NCI-H1417 treated with DMSO at 0.1 percent for 48 hours (cell line): ENCODE measurements at places on chromosomes 4 and X.

DNA sequence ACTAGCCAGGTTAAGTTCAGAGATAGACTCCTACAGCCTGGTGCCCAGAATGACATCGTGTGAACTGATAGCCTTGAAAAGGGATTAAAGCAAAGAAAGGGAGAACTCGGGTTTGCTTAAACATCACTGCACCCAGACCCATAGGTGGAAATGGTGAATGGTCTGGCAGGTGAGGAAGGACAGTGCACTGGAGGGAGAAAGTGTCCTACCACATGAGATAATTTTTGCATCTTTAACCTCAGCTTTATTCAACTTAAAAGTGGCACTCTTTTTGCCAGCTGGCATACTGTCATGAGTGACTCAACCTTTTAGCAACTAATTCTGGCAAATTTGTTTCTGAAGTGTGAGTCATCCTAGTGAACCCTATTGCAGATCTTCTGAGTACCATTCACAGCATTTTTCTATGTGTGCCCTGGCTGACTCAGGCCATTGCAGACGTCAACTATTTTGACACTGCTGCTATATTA is 53.0 kb upstream of the DAPP1 start:
- no peak for DNase-seq

DNA sequence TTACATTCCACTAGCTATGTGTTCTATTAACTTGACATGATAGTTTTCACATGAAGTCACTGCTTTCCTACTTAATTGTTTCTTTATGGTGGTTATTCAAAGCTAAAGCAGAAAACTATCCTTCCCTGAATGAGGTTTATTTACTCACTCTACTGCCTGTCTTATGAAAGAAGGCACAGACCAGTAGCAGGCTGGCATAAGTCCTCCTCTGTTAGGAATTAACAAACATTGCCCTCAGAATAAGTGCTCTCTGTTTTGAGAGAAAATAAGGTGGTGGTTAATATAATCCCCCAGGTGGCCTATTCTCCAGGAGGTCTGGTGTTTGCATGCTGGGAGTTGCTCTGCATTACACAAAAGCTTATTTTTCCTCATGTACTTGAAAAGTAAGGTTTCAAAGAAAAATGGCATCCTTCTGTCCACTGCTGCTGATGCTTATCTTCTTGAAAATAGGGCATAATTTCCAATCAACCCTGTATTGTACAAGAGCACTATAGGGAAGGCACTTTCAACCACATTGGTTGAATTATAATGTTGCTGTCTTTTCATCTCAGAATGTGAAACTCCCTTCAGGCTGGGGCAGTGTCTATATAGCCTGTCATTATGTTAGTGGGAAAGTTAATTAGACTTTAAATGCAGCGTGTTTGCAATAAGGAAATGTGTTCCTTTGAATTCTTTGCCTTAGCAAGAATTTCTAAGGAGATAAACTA is 119.7 kb upstream of the TBC1D9 start:
- DNase-seq: peak; percentile 23

- no peak for DNase-seq
Observed at GRCh38 chr4:13912966-13913365, 285.4 kb upstream of the BOD1L1 start.

- DNase-seq: no peak
Observed at GRCh38 chr4:130479020-130479419, 1383.1 kb downstream of the C4orf33 start.

GRCh38 chrX:150983521-150984168 is 510 bp downstream of the HMGB3 start:
- DNase-seq: no peak

- no peak for DNase-seq
Observed at GRCh38 chrX:131572372-131573014, 28.6 kb downstream of the OR13H1 start.

DNA sequence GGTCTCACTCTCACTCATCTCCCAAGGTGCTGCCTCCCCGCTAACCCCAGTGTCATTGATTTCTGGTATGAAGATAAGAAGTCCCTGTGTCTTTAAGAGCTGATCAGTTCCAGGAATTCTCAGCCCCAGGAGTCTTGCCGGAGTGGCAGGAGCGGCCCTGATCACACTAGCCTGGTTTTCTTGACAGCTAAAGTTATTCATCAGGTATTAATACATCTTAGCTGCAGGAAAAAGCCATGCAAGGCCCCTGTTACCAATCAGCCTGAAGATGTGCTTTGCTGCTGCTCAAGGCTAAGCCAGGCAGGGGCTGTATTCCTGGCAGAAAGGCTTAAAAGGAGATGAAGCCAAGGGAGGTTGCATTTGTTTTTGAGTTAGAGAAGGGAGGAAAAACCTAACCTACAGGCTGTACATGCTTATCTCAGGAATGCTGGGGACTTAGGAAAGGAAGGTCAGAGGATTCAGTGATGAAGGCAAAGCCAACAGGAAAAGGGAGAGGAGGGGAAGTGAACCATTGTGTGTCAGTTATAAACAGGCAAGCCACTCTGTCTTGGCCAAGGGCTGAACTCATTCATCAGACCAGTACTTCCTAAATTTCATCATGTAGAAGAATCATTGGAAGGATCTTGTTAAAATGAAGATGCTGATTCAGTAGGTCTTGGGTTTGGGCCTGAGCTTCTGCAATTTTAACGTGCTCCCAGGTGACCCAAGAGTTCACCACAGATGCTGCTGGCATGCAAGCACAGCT is 8.6 kb downstream of the SRPX start:
- no peak for DNase-seq

GRCh38 chr4:159516556-159517140 is 413.8 kb downstream of the RAPGEF2 start:
- no peak for DNase-seq

DNA sequence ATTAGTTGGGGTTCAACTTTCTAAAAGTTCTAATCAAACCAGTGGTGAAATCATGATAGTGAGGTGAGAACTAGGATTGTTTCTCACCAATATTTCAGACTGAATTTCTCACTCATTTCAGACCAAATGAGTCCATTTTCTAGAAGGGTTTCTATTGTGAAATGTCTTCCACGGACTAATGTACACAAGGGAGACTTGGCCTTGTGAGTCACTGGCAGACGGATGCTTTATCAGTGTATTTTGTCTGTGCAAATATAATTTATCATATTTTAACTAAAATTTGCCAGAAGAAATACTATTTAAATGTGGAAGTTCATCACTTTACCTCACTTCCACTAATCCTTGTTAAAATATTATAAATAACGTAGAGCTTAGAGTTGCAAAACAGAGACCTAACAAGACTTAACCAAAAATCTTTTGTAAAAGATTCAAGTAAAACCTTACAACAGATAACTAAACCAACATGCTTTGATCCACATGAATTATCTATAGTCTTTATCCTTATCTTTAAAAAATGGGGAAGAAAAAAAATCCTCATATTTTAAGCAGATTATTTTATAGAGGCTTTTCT is 506.0 kb upstream of the FAM241A start:
- no peak for DNase-seq

DNA sequence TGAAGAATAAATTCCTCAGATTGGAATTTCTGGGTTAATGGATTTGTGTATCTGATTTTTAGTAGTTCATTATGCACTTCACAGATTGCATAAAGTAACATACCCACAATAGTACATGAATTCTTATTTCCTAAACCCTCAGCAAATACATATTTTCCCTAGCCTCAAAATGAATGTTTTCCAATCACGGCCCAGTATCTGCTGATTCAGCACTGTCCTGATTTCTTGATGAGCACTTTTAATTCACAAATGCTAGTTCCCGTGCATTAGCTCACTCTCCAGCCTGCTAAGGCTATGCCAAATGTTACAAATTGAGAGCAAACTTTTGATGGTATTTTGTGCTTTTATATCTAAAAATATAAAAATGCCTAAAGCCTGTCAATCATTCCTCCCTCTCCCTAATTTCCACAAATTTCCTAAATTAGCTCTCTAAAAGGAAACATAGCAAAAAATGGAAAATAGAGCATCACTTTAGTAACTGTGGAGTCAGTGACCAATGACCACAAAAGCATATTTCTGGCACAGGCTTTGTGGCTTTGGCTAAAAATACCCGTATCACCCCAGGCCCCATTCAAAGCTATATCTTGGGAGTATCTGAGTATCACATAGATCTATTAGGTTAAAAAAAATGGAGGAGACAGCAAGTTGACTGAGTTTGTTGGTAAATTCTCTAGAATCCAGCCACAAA is 75.5 kb downstream of the NAF1 start:
- DNase-seq: no peak

- DNase-seq: no peak
Observed at GRCh38 chr4:93878566-93878965, 50.0 kb downstream of the ATOH1 start.

GRCh38 chrX:110758781-110759422 is 36.7 kb downstream of the CHRDL1 start:
- no peak for DNase-seq

- DNase-seq: no peak
Observed at GRCh38 chr4:23458054-23458453, 431.8 kb downstream of the PPARGC1A start.

DNA sequence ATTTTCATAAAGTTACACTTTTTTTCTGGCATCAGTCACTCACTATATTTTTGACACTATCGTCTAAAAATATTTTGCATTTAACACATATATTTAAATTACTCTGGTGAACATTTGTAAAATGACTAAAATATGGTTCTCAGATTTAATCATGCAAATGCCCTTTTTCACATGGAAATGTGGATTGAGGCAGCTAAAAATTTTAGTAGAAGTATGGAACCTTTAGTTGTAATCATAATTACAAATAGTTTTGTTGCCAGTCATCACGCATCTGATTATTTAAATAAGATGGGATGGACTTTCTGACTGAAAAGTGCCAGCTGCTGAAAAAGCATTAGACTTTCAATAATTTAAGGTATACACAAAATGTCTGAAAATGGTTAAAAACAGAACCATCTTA is 119.3 kb downstream of the PDHA2 start:
- no peak for DNase-seq

- DNase-seq: no peak
Observed at GRCh38 chr4:3179126-3179706, 69.7 kb upstream of the MSANTD1 start.

GRCh38 chr4:96262057-96262456 is 422.2 kb downstream of the PDHA2 start:
- no peak for DNase-seq

DNA sequence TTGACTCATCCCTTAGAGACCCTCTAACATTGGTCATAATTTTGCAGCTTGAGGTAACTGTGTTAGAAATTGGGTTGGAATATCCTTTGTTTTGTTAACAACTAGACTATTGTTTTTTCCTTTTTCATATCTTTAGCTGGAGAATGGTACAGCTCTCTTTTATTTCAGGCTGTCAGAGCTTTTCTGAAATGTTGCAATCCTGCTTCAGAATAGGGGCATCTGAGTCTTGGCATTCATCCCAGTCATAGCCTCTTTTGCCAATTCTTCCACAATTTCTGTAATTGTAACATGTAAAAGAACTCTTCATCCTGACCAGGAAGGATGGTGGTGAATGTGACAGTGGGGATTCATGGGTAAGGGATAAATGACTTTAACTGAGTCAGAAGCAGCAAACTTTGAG is 128.7 kb downstream of the FHIP1A start:
- no peak for DNase-seq

GRCh38 chrX:82765811-82766210 is 742.3 kb upstream of the POU3F4 start:
- DNase-seq: no peak

GRCh38 chr4:28350485-28350884 is 1489.8 kb downstream of the STIM2 start:
- no peak for DNase-seq

- no peak for DNase-seq
Observed at GRCh38 chrX:71665747-71666146, 1.6 kb upstream of the LOC101059915 start.

- DNase-seq: no peak
Observed at GRCh38 chr4:177964061-177964460, 521.8 kb upstream of the AGA start.

GRCh38 chrX:136623396-136623795 is 24.6 kb upstream of the CD40LG start:
- no peak for DNase-seq

GRCh38 chr4:53559021-53559620 is 32.2 kb downstream of the LNX1 start:
- no peak for DNase-seq

DNA sequence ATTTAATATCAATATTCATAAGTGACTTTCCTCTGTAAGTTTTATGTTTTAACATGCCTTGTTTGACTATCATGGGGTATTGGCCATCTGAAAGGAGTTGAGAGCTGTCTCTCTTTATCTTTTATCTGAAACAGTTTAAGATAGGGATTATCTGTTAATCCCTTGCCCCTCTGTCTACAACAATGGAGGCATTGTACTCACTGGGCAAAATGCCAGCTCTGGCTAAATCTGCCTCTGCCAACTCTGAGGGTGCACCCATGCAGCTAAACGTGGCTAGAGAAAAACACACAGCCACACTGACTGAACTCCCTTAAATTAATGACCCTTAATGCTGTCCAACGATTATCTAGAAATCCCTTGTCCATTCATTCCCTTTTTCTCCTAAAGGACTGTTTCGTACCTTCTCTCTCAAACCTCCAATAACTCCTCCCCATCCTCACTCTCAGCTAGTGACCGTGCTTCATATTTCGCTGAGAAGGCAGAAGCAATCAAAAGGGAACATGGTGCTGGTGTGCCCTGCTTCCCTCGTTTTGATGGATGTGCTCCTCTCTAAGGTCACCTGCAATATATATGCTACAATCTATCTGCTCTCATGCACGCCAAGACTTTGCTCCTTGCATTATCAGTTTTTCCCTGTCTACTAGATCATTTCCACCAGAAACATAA is 10.3 kb downstream of the PHKA2 start:
- peak; percentile 4 for DNase-seq

- no peak for DNase-seq
Observed at GRCh38 chr4:7428261-7429068, 6.3 kb downstream of the PSAPL1 start.

DNA sequence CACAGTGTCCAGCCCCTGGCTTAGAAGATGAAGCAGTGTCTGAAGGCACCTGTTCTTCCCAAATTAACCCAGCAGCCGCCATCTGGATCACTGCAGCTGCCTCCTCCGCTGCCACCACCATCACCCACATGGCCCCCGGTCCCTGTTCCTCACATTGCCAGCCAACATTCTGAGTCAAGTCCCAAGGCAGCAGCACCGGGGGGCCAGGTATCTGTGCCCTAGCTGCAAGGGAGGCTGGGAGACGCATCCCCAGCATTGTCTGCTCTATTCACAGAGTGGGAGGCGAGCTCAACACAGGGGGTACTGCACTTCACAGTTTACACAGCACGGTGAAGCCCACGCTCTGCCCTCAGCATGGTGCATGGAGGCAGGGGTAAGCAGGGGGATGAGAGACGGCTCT is 42.3 kb upstream of the MAN2B2 start:
- no peak for DNase-seq

DNA sequence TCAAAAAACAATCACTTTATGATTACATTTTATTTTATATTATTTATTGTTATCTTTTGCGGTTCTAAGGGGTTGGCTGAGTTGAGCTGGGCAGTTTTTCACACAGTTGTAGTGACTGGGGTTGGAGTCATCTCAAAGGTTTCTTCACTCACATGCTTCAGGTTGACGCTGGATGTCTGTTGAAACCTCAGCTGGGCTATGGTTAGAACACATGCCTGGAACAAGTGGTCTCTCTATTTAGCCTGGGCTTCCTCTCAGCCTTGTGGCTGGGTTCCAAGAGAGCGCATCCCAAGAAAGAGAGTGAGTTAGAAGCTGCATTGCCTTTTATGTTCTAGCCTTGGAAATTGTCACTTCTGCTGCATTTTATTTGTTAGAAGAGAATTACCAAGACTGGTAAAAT is 87.4 kb downstream of the CBLL2 start:
- DNase-seq: no peak

- no peak for DNase-seq
Observed at GRCh38 chrX:118271775-118272174, 74.1 kb upstream of the WDR44 start.
